Effector memory CD8-positive, alpha-beta T cell (primary cell): ENCODE measurements at places on chromosomes 2 and 18.

- no peak for DNase-seq
Observed at GRCh38 chr2:40178971-40179370, 272.9 kb downstream of the SLC8A1 start.

DNA sequence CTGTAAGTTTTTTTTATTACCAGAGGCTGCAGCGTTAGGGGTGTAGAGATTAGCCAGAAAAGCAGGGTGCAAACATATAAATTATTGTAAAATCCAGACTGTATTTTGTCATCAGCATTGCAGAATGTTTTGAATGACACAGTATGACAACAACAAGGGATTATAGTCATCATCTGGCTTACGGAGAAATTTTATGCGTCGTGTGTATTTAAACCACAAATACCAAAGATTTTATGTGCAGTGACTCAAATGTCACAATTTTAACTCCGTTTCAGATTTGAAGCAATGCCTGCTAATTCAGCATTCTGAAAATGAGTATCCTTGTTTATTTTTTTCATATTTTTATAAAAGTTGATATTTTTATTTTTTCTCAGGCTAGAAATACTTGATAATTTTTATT lies 19.4 kb upstream of the TMX3 start:
- DNase-seq, result no peak

DNA sequence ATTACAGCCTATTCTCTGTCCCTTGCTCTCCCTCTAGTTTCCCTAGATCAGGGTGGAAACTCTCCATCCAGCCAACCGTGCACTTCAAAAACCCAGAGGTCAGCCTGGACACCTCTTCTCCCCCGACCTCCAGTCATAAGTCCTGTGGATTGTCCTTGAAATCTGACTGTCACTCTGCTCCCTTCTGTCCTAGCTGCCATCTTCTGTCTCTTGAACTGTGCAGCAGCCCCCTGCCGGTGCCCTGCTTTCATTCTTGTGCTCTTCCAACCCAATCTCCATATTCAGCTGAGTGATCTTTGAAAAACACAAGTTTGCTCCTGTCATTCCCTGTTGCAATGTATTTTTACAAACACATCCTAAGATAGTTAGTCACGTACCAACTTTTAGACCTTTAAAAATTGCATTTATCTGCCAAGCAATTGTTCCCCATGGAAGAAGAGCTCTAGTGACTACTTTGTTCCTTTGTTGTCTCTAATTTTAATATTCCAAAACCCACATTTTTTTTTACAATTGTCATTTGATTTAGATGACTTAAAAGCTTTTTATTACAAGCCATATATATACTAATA lies 254.3 kb downstream of the CAMKMT start:
- DNase-seq, result no peak

DNA sequence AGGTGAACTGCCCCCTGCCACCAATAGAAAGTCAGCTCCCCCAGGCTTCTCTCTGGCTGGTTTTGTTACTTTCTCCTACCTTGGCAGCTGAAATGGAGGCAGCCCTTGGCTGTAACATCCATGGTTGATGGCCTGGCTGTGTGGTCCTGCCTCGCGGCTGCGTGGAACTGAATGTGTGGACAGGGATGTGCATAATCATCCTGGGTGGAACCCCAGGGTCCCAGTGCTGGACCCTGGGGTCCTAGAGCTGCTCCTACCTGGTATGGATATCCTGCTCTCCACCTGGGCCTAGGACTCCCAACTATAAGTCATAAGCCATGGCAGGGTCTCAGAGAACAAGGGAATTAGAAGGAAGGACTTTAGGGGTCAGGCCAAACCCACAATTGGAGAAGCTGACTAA lies 93.5 kb downstream of the CAPN13 start:
- DNase-seq, result no peak

- DNase-seq, result no peak
Observed at GRCh38 chr2:42957109-42957860, 164.9 kb upstream of the HAAO start.

DNA sequence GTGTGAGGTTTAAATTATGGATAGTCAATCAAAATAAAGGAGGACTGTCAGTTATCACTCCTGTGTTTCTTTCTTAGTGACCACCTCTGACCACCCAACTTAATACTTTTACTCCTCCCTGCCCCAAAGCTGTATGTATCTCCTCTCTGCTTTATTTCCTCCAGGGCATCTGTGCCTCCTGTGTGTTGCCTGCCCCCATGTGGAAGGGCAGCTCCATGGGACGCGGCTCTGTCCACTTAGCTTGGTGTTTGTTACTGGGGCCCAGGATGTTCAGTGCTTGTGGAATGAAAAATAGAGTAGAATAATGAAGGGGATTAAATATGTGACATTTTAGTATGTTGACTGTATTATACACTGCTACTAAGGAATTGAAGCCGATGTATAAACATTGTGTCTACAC lies 9.8 kb downstream of the ACP1 start:
- no peak for DNase-seq

DNA sequence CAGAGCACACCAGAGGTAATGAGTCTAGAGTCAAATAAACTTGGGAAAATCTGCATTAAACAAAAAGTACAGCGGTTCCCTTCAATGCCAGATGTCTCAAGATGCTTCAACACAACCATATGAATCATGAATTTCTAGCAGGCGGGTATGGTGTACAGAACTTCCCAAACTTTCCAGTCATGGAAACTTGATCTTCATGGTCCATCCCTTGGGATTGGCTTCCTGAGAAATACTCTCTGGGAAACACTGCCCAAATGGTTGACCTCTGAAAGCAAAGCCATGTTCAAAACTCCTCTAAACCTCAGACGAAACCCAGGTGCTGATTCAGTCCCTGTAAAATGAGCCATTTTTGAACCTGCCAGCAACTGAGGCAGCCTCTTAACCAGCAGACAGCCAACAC lies 16.4 kb upstream of the TMEM247 start:
- DNase-seq, result no peak

- DNase-seq, result no peak
Observed at GRCh38 chr2:228474466-228474865, 293.0 kb upstream of the SPHKAP start.

- no peak for DNase-seq
Observed at GRCh38 chr18:72360634-72361033, 183.5 kb downstream of the CBLN2 start.

DNA sequence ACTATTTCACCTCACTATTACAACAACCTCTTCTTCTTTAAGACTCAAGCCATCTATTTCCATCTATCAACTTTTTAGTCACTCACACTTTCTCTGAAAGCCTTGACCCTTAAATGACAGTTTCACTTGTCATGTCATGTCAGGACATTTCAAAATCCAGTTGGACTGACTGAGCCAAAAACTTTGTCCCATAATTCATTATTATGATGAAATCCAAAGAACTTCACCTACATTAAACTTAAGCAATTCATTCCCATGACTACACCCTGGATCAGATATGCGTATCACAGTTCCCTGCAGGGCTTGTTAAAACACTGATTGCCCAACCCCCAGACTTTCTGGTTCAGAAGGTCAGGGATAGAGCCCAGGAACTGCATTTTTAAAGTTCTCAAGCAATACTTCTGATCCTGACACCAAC lies 26.5 kb downstream of the LDAH start:
- DNase-seq, result no peak

GRCh38 chr18:25599443-25599842 lies 247.5 kb upstream of the ZNF521 start:
- DNase-seq, result no peak

GRCh38 chr18:70158992-70159717 lies 46.3 kb downstream of the RTTN start:
- no peak for DNase-seq

DNA sequence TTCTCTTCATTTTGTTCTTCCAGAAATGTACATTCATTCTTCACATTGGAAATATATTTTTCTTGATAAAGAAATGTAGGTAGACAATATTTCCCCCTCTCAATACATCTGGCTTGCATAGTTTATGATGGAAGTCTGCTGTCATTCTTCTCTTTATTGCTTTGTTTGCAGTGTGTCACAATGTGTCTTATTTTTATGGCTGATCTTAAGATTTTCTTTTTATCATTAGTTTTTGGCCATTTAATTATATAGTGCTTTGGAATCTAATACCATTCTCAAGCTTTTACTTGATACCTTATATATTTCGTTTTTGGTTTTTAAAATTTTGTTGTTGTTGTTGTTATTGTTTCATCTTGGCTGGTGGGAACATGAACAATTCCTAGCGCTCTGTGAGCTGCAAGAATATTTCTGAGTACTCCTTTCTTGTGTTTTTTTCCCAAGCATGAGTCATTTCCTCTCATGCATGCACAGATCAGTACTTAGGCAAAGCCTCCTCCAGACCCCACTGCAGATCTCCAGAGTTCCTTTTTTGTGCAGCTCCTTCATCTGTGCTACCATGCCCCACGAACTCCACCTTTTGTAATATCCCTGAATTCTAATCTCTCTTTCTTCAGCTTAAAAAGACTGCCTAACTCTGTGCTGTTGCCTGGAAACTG lies 13.7 kb upstream of the MMADHC start:
- no peak for DNase-seq

GRCh38 chr2:112187046-112187715 lies 49.0 kb downstream of the FBLN7 start:
- no peak for DNase-seq

- no peak for DNase-seq
Observed at GRCh38 chr2:62431512-62431911, 74.5 kb downstream of the TMEM17 start.

GRCh38 chr2:9288681-9289338 lies 82.2 kb downstream of the ASAP2 start:
- DNase-seq, result no peak

GRCh38 chr2:231425811-231426703 lies 30.5 kb downstream of the B3GNT7 start:
- no peak for DNase-seq

GRCh38 chr2:64987001-64987955 lies 1.9 kb upstream of the SLC1A4 start:
- DNase-seq, result no peak

- no peak for DNase-seq
Observed at GRCh38 chr2:62713837-62714236, 8.3 kb downstream of the EHBP1 start.

DNA sequence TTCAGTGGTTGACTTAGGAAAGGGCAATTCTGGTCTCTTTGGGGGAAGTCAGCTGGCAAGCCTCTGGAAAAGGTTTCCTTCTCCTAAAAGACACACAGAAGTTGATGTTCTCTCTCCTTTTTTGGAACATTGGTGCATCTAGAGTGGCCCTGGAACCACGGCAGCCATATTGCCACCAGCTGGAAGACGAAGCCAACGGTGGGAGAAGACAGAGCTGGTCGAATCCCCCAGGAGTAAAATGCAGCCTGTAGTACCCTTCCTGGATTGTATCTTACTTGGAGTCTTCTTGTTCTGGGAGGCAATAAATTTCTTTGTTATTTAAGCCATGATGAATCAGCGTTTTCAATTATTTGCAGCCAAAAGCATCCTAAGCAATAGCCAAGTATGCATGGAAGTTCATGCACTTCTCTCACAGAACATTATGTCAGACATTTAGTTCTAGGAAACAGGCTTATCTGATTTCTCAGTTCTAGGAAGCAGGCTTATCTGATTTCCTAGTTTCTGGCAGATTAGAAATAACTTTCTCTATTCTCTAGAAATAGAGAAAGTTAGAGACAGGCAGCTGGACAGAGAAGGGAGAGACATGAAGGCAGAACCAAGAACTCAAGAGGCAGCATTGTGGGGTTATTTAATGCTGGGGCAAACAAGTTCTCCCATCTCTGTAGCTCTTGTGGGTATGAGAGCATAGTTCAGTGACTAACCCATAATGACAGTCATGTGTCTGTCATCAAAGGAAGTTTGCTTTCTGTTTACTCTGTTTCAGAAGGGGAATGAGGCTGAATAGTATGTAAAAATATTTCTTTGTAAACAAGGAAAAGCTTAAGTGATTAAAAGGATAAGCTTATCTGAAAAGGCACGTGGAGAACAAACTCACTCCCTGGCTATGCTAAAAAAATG lies 40.5 kb upstream of the NABP1 start:
- no peak for DNase-seq

GRCh38 chr18:12476955-12477354 lies 69.2 kb downstream of the PRELID3A start:
- no peak for DNase-seq

DNA sequence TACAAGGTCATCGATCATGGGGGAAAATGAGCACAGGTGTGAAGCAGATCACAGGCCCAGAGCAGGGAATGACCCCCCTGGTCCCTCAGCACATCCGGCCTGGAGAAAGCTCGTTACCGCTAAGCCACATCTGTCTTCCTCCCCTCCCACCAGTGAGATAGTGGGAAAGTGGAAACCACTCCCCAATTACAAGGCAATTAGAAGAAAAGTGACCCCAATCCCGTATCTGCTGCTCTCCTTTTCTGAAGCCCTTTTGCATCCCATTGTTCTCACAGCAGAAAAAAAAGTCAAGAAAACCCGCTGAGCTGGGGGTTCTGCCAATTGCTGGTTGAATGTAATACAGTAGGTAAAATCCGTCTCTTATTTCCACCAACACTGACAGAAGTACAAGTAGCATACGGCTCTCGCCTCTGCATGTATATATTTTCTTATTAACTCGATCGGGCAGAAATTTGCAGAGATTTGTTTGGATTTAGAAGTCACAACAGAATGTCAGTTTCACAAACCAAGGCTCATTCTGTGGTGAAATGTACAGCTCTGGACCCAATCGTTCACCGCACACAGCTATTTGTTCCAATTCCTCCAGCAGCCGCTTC lies 287.0 kb downstream of the TCF4 start:
- DNase-seq, result no peak

- DNase-seq, result no peak
Observed at GRCh38 chr2:126982935-126983334, 84.2 kb downstream of the TEX51 start.

- DNase-seq, result no peak
Observed at GRCh38 chr2:151241224-151241623, 20.4 kb downstream of the RBM43 start.

DNA sequence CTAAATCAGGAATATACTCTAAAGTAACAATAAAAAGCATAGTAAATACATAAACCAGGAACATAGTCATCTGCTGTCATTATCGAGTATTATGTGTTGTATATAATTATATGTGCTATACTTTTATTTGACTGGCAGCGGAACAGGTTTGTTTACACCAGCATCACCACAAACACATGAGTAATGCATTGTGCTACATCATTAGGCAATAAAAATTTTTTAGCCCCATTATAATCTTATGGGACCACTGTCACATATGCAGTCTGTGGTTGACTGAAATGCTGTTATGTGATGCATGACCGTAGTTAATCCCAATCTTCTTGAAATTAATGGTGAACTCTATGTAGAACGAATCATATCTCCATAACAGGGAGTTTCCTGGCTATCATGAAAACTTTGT lies 136.7 kb upstream of the ZFP36L2 start:
- DNase-seq, result no peak

DNA sequence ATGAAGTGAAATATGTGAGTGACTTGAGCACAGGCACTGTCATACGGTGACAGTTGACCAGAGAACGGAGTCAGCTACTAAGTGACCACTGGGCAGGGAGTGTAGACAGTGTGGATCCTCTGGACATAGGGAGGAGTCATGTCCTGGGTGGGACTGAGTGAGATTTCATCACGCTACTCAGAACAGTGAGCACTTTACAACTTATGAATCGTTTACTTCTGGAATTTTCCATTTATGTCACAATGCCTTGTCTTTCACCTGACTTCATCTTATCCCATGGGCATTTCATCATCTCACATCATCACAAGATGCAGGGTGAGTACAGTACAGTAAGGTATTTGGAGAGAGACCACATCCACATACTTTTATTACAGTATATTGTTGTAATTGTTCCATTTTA lies 29.0 kb downstream of the PTPRM start:
- no peak for DNase-seq

- no peak for DNase-seq
Observed at GRCh38 chr18:77750006-77750405, 500.4 kb downstream of the GALR1 start.
